ENCODE measurements at places on chromosomes 12 and 14. TPM values are rescaled to one million over a fixed set of nuclear protein-coding genes. Genes with fewer than 3 reads are reported as not detected.
A peak's percentile ranks its signal among the peaks of the same experiment; 100 is the strongest.

DNA sequence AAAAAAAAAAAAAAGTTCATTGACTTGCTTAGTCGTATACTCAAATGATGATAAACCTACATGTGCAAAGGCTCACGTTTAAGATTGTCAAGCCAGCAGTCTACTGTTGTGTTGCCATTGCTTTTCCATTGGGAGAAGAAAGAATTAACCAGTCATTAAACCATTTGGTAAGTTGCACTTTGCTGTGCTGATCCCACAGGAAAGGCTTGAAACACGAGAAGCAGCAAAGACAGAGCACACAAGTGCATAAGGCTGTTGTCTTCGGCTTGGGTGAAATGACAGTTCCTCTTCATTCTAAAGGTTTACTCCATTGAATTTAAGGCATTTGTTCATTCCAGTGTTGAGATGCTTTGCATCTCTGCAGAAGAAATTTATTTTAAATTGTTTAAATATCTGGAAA is 50.1 kb downstream of the ZC3H14 start:
- no peak for DNase-seq

GRCh38 chr12:124299628-124300388 is 4.9 kb downstream of the RFLNA start:
- no peak for DNase-seq

DNA sequence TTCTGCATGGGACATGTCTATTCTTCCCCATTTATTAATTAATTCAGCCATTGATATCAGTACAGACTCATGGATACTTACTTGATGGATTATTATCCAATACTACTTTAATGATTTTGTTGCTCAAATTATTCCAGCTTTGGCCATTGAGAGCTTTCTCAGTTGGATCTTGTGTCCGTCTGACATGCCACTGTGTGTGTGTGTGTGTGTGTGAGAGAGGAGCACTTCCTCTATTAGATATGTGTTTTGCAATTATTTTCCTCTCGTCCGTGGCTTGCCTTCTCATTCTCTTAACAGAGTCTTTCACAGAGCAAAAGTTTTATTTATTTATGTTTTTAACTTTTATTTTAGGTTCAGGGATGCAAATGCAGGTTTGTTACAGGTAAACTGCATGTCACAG is 194.2 kb downstream of the ADGRD1 start:
- no peak for DNase-seq

DNA sequence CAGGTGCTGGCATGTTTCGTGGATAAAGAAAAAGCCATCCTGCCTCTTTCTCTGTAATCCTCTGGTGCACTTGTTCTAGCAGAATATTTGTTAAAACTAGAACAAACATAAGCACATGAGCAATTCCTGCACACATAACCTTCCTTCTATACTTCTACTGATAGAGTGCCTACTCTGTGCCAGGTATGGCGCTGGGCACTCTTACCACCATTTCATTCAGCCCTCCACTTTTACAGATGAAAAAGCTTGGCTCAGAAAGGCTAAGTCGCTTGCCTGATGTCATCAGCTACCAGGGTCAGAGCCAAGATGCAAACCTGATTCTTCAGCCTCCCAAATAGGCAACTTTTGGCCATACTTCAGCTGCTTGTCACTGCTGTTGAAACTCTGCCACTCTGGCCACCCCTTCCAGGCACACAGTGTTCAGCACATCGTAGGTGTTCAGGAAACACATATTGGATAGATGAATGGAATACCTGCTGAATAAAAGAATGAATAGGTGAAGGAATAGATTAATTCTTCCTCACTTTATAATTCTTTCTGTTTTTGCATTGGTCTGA is 10.0 kb upstream of the C14orf132 start:
- no peak for DNase-seq

GRCh38 chr14:87285506-87285905 is 707.5 kb downstream of the GALC start:
- DNase-seq = no peak

DNA sequence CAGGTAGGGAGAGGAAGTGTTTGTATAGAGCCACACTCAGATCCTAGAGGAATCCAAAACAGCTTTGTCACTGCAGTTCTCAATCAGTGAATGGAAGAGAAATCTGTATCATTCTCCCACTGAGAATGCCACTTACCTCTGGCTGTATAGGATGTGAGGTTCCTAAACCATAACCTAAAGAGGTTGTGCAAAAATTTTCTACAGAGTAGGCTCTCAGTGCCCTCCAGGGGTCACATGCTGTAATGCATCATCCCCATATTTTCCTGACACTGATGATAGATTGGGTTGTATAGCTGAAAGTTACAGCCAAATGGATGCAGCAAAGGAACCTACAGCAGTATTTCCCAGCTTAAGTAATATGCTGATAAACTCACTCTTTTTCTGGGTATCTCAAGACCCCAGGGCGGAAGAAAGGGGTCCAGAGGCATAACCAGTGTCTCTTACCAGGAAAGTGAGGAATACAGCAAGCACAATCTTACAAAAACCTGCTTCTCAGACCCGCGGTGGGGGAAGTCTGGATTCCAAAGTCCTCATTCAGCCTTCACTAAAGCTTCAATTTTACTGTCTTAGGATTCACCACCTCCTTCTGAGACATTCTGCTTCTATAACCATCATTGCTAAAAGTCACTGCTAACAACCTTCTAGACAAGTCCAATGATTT is 3.8 kb downstream of the BCDIN3D start:
- DNase-seq = no peak

GRCh38 chr12:47356129-47356700 is 276.5 kb upstream of the AMIGO2 start:
- no peak for DNase-seq

DNA sequence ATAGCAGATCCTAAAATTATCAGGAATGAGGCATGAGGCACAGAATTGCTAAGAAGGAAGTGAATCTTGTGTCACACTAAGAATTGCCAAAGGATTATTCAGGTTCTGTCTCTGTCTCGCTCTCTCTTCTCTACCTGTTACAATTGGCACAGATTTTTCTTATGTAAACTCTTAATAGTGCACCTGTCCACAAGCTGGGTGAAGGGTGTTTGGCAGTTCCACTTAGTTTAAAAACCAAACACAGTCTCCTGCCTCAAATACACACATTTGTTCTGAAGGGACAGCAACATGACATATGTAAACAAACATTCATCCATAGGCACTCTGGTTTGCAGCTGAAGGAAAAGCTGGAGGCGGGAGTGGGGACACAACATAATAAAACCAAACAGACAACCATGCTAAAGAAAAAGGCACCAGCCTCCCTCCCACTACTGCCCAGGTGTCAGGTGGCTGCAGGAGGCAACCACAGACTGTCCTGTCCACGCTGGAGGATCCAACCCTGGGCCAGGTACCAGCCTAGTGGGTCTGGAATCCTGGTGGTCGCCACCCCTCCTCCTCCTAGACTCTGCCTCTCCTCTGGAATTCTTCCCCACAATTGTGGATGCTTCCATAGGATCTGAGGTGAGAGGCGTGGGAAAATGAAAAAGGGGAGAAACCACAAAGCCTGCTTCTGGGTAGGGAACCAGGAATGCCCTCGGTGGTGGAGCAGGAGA is 81.2 kb downstream of the TMEM260 start:
- DNase-seq = no peak

- no peak for DNase-seq
These were observed 12.9 kb downstream of the SYNE3 start for GRCh38 chr14:95503365-95504134.

- DNase-seq = no peak
These were observed 1084.7 kb downstream of the SLC6A15 start for GRCh38 chr12:83827860-83828259.

DNA sequence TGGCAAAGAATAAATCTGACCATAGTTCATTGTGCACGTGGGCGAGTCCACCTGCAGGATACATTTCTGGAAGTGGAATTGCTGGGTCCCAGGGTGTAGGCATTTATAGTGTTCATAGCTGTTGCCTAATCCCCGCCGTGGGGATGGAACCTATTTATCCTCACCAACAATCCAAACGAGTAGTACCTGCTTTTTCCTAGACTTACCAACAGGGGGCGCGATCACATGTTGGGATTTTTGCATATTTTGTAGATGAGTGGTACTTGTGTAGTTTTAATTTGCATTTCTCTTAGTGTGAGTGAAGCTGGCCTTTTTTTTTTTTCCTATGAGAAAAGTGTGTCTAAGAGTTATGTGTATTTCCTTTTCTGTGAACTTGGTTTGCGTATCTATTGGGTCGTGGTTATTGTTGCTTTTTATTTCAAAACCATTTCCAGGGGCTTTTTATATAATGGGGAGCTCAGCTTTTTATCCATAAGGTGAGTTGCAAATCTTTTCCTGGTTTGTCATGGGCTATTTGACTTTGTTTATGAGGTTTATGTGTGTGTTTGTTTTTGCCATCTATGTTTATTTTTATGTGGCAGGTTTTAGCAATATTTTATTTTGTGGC is 67.2 kb downstream of the CCDC92 start:
- DNase-seq = no peak

DNA sequence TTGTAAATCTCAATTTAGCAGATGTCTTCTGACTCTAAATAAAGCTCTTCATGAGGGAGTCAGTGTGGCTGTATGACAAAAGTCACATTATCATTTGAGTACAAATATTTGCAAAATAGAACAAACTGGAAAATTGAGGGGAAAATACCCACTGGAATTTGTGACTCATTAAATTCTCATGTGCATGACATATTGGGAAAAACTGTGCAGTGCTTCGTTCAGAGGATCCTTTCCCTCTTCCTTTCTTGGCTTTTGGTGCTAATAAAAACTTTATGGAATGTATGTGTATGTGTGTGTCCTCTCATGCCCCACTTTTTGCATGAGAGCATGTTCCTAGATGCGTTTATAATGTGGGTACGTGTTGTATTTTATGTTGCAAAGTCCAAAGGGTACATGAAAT is 267.8 kb downstream of the KTN1 start:
- no peak for DNase-seq

DNA sequence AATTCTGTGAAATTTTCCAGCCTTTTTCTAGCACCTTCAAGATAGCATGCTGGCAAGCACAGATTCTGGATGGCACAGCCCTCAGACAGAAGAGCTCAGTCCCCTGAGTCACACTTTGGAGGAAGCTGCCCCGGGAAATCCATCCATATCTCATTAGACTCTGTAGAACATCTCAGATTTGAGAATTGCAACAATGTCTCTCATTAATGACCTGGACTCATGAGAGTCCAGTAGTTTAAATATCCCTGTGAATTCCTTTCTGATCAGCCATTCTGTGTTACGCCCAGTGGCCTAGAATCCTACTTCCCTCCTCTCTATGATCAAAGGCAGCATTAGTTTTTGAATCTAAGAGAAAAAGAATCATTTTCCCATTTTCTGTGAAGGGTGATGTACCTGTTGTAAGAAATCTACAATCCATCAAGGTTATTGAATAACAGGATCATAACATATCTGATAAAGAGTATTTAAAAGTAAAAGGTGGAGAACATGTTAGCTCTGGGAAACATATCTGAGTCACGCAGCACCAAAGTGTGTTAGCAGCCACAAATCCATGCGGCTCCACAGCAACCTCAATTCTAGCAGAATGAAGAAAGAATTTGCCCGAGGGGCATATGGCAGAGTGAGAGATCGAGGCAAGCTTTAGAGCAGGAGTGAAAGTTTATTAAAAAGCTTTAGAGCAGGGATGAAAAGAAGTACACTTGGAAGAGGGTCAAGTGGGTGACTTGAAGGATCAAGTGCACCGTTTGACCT is 855.6 kb upstream of the TMEM132C start:
- no peak for DNase-seq

DNA sequence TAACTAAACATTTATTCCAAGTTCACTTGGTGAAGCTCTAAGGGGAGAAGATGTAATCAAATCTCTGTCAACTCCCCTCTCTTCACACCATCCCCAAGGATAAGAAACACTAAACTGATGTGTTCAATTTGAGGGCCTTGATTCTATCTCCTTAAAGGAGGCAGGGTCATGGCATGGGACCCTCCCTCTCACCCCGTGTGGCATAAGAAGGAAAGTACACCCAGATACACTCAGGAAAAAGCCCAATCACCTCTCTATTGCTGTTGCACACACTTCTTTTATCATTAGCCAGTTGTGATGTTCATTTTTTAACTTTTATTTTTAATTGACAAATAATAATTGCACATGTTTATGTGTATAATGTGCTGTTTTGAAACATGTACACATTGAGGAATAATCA is 35.1 kb downstream of the WASHC3 start:
- no peak for DNase-seq

GRCh38 chr12:31928246-31929026 is 30.8 kb upstream of the RESF1 start:
- DNase-seq = no peak

DNA sequence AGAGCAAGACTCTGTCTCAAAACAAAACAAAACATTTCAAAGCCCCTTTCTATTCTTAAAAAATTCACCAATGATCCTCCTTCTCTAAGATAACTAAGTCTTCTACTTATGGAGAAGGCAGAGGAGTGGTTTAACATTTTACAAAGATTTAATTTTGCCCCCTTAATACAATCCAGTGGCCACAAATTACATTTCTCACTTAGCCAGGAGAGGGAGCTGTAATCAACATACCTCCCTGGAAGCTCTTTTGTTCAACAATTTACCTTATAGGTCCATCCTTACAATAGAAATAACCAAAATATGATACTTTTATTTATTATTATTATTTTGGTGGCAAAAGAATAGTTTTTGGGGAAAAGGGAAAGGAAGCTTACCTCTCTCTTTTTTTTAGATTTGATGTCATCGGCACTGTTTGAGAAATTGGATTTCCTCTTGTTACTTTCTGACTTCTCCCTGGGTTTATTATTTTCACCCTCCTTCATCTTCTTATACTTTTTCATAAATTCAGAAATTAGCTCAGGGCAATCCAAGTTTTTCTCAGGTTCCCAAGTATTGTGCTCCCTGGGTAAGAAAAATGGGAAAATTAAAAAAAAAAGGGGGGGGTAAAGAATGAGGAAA is 28.1 kb downstream of the CBX5 start:
- no peak for DNase-seq

GRCh38 chr14:64885559-64885958 is 5.9 kb upstream of the SPTB start:
- no peak for DNase-seq

DNA sequence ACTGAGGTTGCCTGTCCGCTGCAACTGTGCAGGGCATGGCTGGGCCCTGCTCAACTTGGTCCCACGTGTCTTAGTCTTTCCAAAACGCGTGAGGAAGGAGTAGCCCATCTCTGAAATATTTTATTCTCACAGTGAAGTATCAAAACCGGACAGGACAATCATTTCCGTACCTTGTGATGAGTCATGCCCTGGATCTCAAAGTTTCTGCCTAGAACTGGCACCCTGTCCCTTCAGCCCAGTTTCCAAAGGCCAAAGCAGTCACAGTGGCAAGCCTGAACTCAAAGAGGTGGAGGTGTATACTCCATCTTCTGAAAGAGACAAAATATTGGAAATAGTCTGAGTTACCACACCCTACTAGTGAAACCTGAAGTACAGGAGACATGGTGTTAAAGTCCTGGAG is 28.5 kb upstream of the SRGAP1 start:
- no peak for DNase-seq

- peak; percentile 24 for DNase-seq
These were observed 31.6 kb downstream of the KLRD1 start for GRCh38 chr12:10339053-10339840.

STXBP6 gene
- polyA plus RNA-seq = 23.7 TPM

EMP1 gene
- polyA plus RNA-seq = 83.0 TPM

RNFT2 gene
- polyA plus RNA-seq = 0.68 TPM

SERPINA12 gene
- polyA plus RNA-seq = not detected

KRT85 gene
- not detected for polyA plus RNA-seq

NTS gene
- 0.07 TPM for polyA plus RNA-seq

TMPRSS12 gene
- not detected for polyA plus RNA-seq

BBOF1 gene
- 3.5 TPM for polyA plus RNA-seq

MGP gene
- 142 TPM for polyA plus RNA-seq

C12orf54 gene
- not detected for polyA plus RNA-seq

KRT78 gene
- 0.14 TPM for polyA plus RNA-seq

TMED10 gene
- 56.4 TPM for polyA plus RNA-seq

BEST3 gene
- polyA plus RNA-seq = 0.89 TPM

NXPH4 gene
- polyA plus RNA-seq = 1.3 TPM

KCNH3 gene
- polyA plus RNA-seq = 0.14 TPM

RASAL1 gene
- not detected for polyA plus RNA-seq

MUCL1 gene
- not detected for polyA plus RNA-seq
